ENCODE measurements at places on chromosomes 13 and 19. TPM values are rescaled to one million over a fixed set of nuclear protein-coding genes. Genes with fewer than 3 reads are reported as not detected.

The KIR3DL1 gene
- total RNA-seq, result not detected

The LGI4 gene
- total RNA-seq, result under 0.01 TPM

The TTYH1 gene
- not detected for total RNA-seq

The SHKBP1 gene
- 18.6 TPM for total RNA-seq

The FAM174C gene
- total RNA-seq, result 22.8 TPM

The N4BP2L1 gene
- total RNA-seq, result 8.2 TPM

The FAM216B gene
- total RNA-seq, result not detected

The ZNF708 gene
- total RNA-seq, result 5.9 TPM

The OLFM4 gene
- total RNA-seq, result not detected

The LYL1 gene
- total RNA-seq, result 3.3 TPM

The CCL25 gene
- total RNA-seq, result not detected

The CNFN gene
- total RNA-seq, result not detected

The MEIOSIN gene
- not detected for total RNA-seq

The NTF4 gene
- total RNA-seq, result not detected

The RASIP1 gene
- total RNA-seq, result 0.85 TPM

The CA11 gene
- 0.58 TPM for total RNA-seq

The HCN2 gene
- 1.1 TPM for total RNA-seq

The ZNF829 gene
- total RNA-seq, result 4.2 TPM

The LRRC8E gene
- total RNA-seq, result 2.3 TPM

The CYP2F1 gene
- total RNA-seq, result under 0.01 TPM

The ZNF329 gene
- total RNA-seq, result 14.6 TPM

The TIMM50 gene
- total RNA-seq, result 42.8 TPM

The OVOL3 gene
- total RNA-seq, result not detected

The CEACAM4 gene
- not detected for total RNA-seq

The GPC6 gene
- total RNA-seq, result 4.4 TPM

The CEACAM20 gene
- not detected for total RNA-seq

The GYS1 gene
- 56.9 TPM for total RNA-seq

The USPL1 gene
- total RNA-seq, result 22.8 TPM

The ANGPTL8 gene
- total RNA-seq, result not detected

The IGFL1 gene
- not detected for total RNA-seq

The COL4A1 gene
- 1,363 TPM for total RNA-seq

The PEAK3 gene
- not detected for total RNA-seq

The SYNGR4 gene
- not detected for total RNA-seq

The SHISA7 gene
- total RNA-seq, result not detected

The CATSPERD gene
- not detected for total RNA-seq

The ZNF415 gene
- 5.8 TPM for total RNA-seq

The TUBB4A gene
- total RNA-seq, result 1.1 TPM

The LRRC25 gene
- under 0.01 TPM for total RNA-seq

The PRKACA gene
- total RNA-seq, result 31.6 TPM

The PRKCG gene
- total RNA-seq, result 0.28 TPM

The KCTD15 gene
- total RNA-seq, result 28.6 TPM

The CEBPA gene
- under 0.01 TPM for total RNA-seq

The ATP7B gene
- 3.1 TPM for total RNA-seq

The GPC5 gene
- 0.19 TPM for total RNA-seq

The LHB gene
- not detected for total RNA-seq

The LRFN3 gene
- total RNA-seq, result 2.3 TPM
